ENCODE measurements at places on chromosomes 7 and 10.

DNA sequence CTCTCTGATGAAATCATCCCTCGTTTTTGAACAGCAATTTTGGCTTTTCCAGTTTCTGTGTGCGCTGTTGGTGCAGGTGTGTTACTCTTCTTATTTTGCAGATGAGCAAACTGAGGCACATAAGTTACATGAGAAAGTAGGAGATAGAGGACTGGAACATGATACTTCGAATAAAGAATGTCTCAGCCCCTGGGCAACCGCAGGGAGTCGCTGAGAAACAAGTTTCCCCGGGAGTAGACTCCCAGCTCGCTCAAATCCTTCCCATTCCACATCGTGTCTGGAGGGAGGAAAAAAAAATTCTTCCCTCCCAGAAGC, 18.0 kb downstream of the MXI1 start:
- DNase-seq = no peak

DNA sequence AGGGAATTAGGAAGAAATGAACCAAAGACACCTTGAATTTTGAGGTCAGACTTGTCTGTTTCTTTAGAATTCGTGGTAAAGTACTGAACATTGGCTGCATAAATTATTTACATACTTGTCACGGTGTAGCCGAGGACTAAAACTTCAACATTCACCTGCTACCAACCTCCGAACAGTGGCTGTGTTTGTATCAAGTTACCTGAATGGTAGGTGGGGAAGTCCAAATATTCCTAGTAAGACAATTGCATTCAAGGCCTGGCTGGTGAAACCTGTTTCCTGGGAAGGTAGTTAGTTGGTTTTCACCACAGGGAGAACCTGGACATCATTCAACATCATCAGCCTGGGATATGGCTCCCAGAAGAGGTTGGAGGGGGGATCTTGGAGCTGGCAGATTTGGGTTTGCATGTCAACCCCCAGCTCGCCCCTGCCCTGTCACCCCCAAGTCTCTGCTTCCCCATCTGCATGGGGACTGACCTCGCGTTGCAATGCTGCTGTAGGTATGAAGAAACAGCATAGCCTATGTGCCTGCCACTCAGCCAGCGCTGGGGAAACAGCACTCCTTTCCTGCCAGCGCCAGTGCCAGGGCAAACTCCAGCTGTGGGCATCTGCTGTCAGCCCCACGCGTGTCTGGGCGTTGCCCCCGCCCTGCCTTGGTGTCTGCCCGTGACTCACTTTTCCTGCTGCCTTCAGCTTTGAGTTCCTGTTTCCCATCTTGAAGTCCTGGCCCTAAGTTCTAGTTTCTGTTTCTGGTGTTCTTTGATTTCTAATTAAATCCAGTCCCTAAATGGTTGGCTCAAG, 12.7 kb upstream of the LARP4B start:
- no peak for DNase-seq

GRCh38 chr10:80253266-80253962, 36.0 kb downstream of the MAT1A start:
- no peak for DNase-seq

GRCh38 chr7:80859272-80859970, 59.4 kb downstream of the SEMA3C start:
- DNase-seq = no peak

DNA sequence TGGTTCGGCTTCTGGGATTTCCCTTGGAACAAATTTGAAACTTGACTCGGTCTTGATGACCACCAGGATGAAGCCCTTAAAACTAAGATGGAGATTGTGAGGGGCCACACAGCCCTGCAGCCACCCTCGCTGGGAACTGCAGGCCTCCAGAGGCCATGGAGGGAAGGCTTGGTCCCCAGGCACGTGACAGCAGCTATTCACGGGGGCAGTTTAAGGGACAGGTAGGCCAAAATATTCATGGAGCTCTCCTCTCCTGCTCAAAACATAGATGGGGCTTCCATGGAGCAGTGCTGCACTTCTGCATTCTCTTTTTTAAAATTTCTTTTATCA, 137.0 kb downstream of the ADCY1 start:
- no peak for DNase-seq

DNA sequence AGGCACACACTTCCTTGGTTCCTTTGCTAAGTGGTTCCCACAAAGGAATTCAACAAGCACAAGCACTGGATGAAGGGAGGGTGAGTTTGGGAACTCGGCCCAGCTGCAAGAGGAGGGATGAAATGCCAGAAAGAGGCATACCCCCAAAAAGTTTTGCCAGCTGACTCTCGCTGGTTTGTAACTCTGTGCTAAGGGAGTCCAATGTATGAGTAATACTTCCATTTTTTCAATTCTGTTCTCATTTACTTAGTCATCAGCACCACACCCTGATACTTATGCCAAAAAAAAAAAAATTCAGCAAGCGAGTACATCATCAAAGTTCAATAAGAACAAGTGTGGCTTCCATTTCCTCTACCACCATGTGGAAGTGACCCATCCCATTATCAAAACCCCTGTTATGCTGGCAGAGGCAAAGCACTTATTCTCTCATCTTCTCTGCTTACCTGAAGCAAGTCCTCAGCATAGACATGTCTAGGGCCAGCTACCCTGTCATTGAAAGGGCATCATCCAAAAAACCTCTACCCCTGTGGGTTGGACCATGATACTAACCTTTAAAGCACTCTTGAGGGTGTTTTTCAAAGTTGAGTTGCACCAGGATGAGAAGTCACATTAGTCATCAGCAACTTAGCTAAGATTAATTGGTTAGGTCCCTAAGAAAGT, 6.9 kb upstream of the HYCC1 start:
- no peak for DNase-seq

GRCh38 chr10:36766940-36767339, 358.5 kb upstream of the ANKRD30A start:
- DNase-seq = no peak

- no peak for DNase-seq
Observed at GRCh38 chr7:41787651-41788350, 84.9 kb upstream of the INHBA start.

DNA sequence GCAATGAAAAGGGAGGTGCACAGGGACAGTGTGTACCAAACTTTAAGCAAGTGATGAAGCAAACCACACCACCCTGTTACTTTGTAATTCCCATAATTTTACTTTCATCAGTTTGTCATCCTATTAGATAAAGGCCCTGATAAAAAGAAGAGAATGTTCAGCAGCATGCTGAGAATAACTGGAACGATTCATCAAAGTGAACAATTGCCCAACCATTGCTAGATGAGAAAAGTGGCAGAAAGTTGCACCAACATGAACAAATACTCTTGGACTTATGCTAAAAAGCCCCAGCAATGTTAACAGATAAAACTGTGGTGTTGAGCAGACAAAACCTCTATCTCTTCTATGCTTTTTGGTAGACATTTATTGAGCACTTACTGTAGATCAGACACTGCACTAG, 75.5 kb upstream of the PCGF5 start:
- DNase-seq = no peak

GRCh38 chr7:121544726-121545125, 148.6 kb upstream of the FAM3C start:
- no peak for DNase-seq

- DNase-seq = no peak
Observed at GRCh38 chr7:2734751-2735571, 47.0 kb downstream of the AMZ1 start.

DNA sequence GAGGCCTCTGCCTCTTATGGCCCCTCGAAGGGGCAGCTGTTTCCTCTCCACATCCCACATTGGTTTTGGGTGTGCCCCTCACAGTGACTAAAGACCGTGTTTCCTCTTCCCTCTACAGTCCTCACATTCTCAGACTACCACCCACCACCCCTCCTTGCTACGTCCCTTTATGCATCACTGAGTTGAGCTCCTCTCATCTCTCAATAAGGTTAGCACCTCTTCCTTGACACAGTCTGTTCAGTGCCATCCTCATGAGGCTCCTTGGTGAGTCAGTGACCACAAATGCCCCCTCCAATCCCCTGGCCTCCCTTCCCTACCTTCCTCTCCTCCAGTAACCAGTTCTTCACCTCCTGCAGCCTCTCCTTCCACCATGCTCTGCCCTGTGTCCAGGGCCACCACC, 239.1 kb upstream of the MYO3A start:
- DNase-seq = no peak

GRCh38 chr10:62016623-62017490, 115.4 kb downstream of the ARID5B start:
- no peak for DNase-seq

DNA sequence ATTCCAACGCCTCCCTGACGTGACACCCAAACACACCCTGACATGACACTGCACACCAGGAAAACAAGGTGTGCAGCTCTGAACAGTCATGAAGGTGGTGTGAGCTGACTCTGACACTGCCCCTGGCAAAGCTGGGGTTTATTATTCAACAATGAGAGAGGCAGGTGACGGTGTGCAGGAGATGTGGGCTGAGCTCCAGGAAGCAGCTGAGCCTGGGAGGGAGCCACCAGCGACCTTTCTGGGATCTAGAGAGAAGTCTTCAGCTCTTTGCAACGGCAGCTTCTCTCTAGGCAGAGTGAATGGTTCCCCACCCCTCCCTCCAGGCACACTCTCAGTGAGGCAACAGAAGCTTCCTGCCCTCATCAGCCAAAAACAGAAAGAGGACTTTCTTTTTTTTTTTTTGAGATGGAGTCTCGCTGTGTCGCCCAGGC, 65.6 kb downstream of the SH3PXD2A start:
- no peak for DNase-seq

GRCh38 chr10:23558361-23558799, 119.5 kb downstream of the OTUD1 start:
- no peak for DNase-seq

GRCh38 chr7:66283003-66283920, 78.1 kb downstream of the TPST1 start:
- no peak for DNase-seq

DNA sequence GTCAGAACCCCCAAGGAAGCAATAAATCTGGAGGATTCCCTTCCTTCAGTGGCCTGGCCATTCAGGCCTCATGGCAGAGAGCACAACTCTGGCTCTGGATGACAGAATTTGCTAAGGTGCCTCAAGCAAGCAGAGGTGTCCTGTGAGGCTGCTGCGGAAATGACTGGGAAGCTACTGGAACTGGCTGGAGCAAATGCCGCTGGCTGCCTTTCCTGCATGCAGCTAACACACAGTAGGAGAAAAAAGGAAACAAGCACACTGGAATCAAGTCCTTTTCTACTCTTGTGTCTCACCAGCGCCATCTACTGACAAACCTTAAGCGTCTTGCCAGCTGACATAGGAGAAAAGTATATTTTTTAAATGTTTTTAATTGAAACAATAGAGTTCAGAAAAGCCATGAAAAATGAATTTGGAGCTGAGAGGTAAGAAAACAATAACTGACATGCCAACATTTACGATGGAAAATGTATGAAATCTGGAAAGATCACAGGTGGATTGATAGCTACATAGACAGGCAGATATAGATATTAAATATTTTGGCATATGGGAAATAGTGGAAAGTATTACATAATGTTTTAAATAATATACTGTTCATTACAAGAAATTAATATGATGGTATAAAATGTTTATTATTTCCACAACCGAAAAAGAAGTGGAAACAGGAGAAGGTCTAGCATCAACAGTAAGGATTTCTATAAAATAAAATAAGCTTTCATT, 951.6 kb downstream of the ANKRD7 start:
- DNase-seq = no peak

DNA sequence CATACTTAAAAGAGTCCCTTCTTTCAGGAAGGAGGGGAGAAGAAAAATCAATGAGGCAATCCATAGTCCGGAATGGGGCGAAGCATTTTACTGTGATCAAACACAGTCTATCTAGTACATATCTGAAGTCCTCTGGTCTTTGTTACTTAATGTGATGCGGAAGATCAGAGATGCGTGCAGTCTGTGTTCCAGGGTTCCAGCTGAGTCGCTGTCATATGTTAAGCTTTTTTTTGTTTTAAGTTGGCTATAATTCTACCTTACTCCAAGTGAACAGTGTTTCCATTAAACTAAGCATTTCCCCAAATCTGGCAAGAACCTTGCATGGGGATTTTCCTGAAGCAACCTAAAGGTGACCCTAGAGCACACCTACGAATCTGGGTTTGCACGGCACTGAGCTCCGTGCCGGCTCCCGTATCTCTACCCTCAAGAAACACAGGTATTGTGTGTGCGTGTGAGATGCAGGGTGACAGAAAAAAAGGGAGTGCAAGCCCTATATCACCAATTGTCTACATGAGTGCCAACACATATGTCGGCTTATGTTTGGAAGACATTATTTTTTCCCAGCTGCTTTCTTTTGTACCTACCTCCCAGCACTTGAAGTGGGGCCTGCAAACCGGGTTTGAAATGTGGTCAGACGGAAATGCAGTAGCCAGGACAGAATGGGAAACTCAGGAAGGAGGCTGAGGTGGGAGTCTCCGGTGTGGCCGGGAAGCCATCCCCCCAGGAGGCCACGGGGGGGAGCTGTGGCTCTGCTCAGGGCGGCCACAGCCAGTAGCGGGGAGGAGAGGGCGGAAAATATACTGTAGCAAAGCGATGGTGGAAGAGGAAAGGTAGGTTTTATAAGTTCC, 435.8 kb upstream of the MGMT start:
- DNase-seq = no peak

DNA sequence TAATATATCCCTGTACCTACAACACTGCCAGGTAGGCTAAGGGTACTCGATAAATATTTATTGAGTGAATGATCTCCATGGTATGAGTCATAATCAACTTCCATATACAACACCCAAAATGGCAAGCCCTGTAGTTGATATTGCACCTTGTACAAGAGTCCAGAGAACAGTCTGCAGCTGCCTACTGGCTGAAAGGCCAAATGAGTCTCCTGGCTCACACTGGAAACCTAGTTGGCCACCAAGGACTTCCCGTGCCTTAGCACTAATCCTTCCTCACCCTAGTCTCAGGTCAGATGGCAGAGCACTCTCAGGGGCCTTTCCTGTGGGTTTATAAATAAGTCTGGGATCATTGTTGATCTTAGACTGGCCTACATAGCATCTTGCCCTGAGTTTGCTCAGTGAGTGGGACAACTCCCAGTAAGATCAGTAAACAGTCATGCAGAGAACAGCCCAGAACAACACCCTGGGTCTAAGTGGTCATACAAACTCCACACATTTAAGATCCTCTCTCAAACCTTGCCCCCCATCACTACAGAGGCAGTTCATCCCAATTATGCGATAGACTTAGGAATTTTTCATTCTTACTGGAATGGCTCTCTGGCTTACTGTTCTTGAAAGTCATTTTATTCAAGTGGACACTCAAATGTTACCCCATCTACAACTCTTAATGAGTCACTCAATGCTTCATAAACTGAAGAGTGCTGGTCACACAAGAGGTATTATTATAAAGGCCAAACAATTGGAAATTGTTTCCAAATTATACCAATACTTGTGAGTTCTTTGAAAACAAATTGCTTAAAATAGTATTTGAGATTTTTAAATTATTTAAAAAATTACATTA, 14.7 kb upstream of the SLC16A9 start:
- DNase-seq = no peak
